ENCODE measurements at places on chromosomes 1 and 21.

- no peak for DNase-seq
Measured at GRCh38 chr21:26451081-26451740, 121.9 kb downstream of the CYYR1 start.

DNA sequence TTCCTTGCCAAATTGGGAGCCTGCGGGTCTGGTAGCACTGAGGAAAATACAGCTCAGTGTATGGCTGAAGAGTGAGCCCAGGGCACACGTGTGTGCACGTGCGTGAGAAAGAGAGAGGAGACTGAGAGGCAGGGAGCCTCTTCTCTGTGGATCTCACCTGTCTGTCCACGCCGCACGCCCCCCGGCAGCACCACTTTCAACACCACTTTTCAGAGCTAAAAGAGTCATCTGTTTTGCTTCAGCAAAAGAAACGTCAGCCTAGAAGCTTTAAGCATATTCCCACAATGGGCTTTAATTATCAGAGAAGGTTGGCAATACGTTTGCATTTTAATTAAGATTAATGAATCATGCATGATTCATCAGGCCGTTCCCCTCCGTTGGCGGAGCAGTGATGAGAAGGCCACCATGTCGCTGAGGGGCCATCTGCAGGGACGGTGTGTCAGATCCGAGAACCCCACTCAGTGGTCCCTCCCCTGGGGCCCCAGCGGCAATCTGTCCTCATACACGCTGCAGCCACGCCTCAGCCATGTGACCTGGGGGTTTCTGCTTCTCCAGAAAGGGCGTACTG, 56.8 kb downstream of the SIK1 start:
- no peak for DNase-seq

GRCh38 chr1:6547301-6547700, 7.0 kb downstream of the NOL9 start:
- DNase-seq, result no peak

GRCh38 chr1:26181586-26182382, 4.5 kb downstream of the CNKSR1 start:
- DNase-seq, result no peak

GRCh38 chr1:8538502-8538901, 220.6 kb downstream of the SLC45A1 start:
- no peak for DNase-seq

DNA sequence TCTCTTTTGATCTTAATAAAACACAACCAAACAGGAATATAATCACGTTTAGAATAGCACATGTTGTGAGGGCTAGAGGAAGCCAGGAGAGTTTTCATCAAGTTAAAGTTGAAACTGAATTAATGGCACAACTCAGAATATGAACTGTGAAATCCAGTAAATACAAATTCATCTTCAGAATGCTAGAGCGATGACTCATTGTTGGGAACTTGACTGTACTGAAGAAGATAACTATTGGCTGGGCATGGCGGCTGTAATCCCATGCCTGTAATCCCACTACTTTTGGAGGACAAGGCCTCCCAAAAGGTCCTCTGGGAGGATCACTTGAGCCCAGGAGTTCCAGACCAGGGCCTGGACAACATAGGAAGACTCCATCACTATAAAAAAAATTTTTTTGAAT, 8.8 kb downstream of the SYF2 start:
- DNase-seq, result no peak

DNA sequence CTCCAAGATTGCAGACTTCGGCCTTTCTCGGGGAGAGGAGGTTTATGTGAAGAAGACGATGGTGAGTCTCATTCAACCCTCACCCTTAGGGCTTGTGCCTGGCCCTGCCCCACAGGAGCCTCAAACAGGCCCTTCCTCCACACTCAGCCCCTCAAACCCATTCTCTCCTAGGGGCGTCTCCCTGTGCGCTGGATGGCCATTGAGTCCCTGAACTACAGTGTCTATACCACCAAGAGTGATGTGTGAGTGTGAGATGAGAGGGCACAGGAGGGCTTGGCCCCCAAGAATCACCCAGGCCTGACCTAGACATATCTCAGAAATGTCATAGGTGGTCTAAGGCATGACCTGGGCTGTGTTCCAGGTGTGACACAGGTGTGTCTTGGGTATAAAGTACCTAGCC, 18.3 kb upstream of the MPL start:
- no peak for DNase-seq

DNA sequence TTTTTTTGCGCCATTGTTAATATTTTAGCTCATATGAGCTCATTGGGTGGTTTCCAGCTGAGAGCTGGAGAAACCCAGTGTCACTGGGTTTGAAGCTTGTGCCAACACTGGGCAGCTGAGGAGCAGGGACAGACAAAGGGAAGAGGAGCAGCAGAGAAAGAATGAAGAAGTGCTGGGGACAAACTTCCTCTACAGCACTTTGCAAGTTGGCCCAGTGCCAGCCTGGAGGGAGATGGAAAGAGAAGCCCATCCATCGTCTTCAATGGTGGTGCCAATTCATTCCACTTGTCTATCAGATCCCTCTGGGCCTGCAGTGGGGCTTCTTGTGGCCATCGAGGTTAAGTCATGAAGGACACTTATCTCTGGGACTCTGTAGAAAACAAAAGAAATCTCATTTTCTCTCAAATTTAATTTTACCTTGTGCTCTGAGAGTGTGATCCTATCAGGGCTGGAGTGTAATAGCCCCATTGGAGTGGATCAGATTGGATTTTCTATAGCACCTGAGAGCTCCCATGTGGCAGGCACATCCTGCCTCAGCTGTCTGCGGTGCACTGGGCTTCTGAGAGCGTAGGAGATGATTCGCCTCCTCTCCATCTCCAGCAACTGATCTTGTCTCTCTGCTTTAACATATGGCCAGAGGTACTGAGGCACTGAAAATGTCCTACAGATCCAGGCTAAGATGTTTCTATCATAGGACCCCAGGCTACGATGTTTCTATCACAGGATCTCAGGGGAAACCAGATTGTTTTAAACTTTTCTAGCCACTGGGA, 114.7 kb downstream of the TNR start:
- no peak for DNase-seq

DNA sequence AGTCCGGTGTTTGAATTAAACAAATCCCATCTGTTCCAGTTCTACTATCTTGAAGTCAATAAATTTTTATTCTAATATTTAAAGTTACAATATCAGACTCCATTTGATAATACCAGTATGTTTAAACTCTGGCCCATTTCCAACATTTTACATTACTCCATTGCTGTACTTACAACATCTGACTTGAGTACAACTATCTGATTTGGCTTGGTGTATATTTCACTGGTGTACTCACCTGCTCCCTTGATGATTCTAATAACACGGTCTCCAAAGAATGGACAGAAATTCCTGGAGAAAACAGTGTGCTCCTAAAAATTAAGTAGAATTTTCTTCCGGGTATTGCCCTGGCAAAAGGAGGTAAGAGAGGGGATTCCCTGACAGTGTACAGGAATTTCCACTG, 680.5 kb upstream of the ADAMTS5 start:
- DNase-seq, result no peak

DNA sequence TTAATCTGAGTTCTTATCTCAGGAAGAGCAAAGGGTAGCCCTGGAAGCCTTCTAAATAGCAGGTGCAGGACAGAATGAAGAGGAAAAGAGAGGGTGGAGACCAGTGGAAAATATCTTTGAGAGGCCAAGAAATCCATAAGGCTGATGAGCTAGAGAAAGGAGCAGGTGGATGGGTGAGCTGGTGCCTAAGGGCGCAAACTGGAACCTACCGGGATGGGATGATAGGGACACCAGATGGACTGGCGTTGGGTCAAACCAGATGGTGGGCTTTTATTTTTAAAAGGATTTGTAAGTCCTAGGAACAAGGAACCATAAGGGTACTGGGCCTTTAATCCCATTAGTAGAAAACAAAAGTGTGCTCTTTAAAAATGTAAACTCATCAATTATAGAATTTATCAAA, 59.7 kb downstream of the RGL1 start:
- DNase-seq, result no peak

DNA sequence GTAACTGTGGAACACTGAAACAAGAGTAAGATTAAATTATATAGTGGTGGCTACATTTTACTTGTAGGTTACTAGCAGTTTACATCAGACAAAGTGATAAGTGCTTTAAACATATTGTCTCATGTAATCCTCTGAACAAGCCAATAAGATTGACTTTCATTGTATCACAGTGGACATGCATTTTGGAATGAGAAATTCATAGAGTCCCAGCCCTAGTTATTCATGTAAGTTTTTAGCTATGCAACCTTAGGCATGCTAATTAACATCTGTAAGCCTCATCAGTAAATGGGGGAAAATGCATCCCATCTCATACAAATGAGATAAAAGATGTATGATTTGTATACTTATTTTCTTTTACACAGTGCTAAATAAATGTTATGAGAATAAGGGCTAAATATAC, 1038.1 kb upstream of the ADGRL4 start:
- no peak for DNase-seq

- DNase-seq, result no peak
Measured at GRCh38 chr1:223714849-223715603, 2.7 kb downstream of the CAPN2 start.

DNA sequence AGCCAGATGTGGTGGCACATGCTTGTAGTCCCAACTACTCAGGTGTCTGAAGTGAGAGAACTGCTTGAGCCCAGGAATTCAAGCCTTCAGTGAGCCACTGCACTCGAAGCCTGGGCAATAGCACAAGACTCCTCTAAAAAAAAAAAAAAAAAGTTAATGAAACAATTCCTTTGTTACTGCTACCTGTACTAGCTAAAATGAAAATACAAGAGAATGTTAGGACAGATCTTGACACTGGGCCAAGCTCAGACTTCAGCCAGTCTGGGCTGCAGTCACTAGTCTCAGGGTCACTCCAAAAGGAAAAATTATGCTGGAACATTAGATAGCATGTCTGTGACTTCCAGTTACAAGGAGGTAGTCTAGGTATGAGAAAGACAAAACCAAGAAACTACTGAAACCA, 56.5 kb downstream of the TRIM33 start:
- DNase-seq, result no peak

DNA sequence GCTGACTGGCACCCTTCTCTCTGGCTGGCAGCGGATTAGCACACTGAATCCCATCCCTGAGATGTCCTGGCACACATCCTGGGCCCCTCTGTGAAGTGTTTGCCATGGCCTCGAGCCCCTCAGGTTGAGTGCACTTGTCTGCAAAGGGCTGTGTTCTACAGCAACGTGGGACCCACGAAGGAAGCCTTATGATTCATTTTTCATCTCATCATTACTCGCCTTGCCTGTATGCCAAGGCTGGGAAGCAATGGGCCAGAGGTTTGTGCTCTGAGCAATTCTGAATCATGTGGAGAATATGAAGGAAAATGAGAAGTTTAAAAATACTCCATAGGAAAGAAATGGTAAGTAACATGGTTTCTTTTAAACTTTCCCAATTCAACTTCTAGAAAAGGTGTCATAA, 124.8 kb upstream of the LMO4 start:
- DNase-seq, result no peak

DNA sequence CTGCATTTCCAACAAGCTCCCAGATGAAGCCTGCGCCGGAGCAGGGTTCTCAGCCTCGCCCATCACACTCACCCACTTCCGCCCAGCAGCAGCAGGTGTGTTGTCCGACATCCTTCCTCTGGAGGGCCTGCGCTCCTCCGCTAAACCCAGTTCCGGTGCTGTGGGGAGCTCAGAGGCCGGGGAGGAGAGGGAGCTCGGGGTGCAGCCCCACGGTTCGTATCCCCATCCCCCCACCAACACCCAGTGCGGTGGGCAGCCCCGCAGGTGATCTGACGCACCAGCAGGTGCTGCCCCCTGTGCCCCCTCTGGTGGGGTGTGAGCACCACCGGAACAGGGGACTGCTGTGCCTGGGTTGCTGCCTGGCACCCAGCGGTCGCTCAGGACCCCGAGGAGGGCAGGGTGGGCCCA, 3.4 kb upstream of the PEX10 start:
- no peak for DNase-seq

DNA sequence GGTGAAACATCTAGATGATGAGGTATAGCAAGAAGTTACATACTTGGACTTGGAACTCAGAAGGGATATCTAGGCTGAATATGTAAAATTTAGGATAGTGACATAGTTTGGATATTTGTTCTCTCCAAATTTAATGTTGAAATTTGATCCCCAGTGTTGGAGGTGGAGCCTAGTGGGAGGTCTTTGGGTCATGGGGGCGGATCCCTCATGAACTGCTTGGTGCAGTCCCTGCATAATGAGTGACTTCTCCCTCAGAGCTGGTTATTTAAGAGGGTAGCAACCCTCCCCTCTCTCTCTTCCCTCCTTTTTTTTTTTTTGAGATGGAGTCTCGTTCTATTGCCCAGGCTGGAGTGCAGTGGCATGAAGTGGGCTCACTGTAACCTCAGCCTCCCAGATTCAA, 15.5 kb downstream of the ST3GAL3 start:
- DNase-seq, result no peak

GRCh38 chr1:219324171-219324570, 150.5 kb downstream of the LYPLAL1 start:
- DNase-seq, result no peak

- DNase-seq, result no peak
Measured at GRCh38 chr1:116345011-116345410, 28.0 kb upstream of the ATP1A1 start.

GRCh38 chr1:40041466-40041838, 923 bp downstream of the CAP1 start:
- no peak for DNase-seq

DNA sequence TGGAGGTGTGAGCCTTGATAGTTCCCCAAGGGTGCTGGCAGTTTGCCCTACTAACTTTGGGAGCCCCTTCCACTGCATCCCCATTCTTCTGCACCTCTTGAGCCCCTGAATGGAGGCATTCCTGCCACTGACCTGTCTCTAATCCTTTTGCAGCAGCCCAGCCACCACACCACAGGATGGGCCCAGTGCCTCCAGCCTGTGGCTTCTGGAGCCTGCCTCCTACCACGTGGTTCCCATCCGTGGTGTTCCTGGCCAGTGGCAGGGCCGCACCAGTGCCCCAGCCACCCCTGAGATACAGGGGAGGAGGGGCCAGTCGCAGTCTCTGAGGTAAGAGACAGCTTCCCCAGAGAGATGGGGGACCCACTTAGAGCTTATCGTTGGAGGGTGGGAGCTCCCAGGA, 14.4 kb downstream of the INAVA start:
- no peak for DNase-seq

GRCh38 chr21:29475329-29475728, 176.6 kb downstream of the BACH1 start:
- no peak for DNase-seq

- DNase-seq, result no peak
Measured at GRCh38 chr1:215118081-215118480, 35.5 kb downstream of the KCNK2 start.

DNA sequence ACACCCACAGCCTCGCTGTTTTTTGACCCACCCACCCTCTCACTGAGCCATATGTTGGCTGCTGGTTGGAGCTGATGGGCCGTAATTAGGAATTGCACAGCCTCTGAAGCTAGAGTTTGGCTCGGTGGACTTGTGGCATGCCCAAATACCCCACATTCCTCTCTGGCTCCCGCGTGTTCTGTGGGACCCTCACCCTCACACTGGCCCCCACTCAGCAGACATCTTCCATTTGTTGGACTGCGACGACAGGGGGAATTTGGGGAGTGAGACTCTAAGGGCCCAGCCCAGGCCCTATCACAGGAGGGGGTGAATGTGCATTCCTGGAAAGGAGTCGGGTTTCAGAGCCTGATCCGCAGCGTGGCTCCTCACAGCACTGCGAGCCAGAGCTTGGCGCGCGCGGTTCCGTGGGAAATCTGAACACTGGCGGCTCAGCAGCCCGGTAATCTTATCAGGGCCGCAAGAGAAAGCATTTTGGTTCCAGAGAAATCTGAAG, 5.2 kb downstream of the RCSD1 start:
- no peak for DNase-seq
